ENCODE measurements at places on chromosomes 5 and 9.

DNA sequence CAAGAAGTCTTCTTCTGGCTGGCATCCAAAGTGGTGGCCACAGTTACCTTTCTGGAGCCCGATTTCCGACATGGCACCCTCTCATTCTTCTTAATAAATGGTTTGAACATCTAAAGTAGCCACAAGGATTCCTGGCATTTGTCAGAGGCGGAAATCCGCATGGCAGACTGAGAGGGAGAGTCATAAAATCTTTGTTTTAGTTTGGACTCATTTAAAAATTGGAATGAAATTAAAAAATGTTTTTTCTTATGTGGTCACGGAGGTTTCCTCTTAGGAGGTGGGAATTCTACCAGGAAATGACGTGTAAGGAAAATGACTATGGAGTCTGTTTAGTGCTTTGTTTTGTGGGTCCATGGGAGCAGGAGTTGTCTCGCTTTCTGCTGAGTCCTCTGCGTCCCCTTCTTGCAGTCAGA lies 133.0 kb upstream of the PTCH1 start:
- no peak for DNase-seq

- no peak for DNase-seq
These were observed 37.4 kb downstream of the JMY start for GRCh38 chr5:79273341-79273740.

DNA sequence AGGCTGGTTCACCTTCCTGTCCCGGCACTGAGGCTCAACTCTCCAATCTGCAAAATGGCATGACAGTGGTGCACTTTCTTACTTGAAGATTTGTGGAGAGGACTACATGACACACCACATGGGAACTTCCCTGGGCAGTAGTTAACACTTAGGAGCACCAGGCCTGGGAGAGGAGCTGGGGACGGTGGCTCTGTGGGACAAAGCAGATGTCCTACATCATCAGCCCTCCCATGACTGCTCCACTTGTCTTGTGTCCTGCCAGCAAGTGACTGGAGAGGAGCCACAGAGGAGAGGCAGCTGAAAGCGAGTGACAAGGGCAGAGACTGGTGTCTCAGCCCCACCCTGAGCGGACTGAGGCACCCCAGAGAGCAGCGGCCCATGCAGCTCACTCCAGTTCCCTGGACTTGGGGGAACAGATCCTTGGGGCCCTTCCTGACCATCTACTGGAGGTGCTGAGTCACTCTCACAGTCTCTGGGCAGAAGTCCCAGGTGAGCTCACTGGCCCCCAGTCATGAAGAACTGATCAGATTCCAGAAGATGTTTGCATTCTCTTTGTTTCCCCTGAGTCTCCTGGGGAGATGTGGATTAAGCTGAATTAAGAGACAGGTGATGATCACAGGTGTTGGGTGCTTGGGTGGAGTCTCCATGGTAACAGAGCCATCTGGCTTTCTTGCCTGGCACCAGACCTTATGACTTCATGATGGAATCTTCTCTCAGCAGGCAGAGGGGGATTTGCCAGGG lies 13.2 kb upstream of the SLC25A48 start:
- DNase-seq: no peak

DNA sequence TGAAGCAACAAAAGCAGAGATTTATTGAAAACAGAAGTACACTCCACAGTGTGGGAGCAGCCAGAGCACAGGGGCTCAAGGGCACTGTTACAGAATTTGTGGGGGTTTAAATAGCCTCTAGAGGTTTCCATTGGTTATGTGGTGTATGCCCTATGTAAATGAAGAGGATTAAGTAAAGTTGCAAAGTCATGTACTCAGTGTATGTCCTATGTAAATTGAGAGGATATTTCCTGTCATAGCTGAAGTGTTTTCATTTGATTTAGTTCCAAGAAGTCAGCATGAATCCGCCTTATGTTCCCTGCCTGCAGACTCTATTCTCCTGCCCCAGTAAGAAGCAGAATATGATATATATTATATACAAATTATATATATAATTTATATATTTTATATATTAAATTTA lies 966.0 kb upstream of the COX7C start:
- DNase-seq: no peak

Measured in stimulated activated CD8-positive, alpha-beta memory T cell treated with anti-CD3 and anti-CD28 coated beads, Interleukin-4, amount 100 ng/mL, for 48 hours (primary cell).